ENCODE measurements at places on chromosomes 1 and 21. TPM values are rescaled to one million over a fixed set of nuclear protein-coding genes. Genes with fewer than 3 reads are reported as not detected.

ACKR1 gene
- 17.2 TPM for total RNA-seq

TTC22 gene
- total RNA-seq, result 2.2 TPM

SYDE2 gene
- 4.8 TPM for total RNA-seq

DNA sequence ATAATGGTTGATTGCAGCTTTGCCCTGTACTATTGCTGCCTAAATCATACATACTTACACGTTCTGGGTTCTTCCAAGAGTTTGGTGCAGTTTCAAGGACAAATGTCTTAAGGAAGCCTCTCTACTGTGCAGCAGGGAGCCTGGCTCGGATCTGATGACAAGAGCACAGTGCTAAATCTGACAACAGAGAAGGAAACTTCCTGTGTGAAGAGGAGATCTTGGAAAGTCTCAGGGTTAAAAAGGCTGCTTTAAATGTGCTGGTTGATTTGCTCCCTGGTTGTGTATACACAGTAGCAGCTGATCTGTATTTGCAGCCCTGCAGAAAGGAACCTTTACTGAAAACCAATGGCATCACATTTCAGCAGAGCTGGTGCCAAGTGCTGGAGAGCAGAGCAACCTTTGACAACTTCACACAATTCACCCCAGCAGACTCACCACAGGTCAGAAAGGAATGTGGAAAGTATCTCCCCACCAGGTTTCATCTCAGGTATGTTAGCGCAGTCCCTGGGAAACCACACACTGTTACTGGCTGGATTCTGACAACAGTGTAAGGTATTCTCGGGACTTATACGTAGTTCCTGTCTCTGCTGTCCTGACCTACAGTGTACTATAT, 355.0 kb upstream of the ESRRG start:
- H3K4me1 ChIP-seq, result no peaks in the 10 kb centered on the region
- H3K27ac ChIP-seq, result no peak overlapping the region
- DNase-seq, result no peak

USH2A gene
- total RNA-seq, result 0.33 TPM

- H3K27ac ChIP-seq, result no peak overlapping the region
- H3K36me3 ChIP-seq, result no peaks in the 10 kb centered on the region
- H3K4me1 ChIP-seq, result no peaks in the 10 kb centered on the region
- DNase-seq, result no peak
These were observed 17.7 kb downstream of the CD53 start for GRCh38 chr1:110890474-110891196.

DNA sequence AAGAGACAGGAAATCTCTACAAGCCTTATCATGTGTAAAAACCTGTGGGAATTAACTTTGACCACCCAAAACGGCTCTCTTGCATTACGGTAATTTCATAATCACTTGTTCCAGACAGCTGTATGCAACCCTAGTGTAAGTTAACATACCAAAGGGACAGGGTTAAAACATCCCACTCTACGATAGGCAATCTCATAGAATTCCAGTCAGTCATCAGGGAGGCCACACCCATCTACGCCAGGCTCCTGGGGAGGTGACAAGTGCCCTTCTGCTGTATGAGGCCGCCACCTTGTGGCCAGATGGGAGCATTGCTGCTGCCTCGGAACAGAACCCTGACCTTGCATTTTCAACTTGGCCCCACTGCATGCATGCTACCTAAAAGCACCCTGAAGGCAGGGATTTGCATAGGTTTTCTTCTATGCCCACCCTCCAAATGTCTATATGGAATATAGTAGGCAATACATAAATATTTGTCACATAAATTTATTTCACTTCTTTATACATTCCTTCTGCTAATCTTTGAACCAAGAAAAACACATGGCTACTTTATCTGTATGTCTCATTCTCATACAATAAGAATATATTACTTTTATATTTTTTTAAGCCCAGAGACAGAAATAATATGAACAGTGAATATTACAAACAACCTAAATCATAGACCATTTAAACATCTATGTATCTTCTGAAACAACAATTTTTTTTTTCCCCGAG, 12.6 kb downstream of the HSF2BP start:
- H3K4me1 ChIP-seq, result no peaks in the 10 kb centered on the region
- no peak overlapping the region for H3K4me3 ChIP-seq
- no peaks in the 10 kb centered on the region for H3K27me3 ChIP-seq
- H3K27ac ChIP-seq, result no peak overlapping the region

FMO2 gene
- 0.84 TPM for total RNA-seq

DNA sequence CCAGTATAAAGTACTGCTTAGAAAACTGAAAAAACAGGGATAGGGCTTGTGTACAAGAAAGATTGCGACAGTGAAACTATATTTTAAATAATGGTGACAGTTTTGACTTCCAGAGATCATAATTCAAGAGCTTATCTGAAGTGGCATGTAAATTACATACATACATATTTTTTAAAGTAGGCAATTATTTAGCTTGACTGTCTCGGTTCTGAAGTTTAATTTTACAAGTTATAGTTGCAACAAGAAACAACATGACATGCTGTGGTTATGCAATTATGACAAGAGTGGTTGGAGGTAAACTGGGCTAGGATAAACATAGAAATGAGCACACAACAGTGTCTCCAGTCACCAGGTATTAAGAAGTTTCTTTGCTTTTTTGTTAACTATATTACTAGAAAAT, 4.1 kb downstream of the C1orf21 start:
- H3K4me3 ChIP-seq, result no peak overlapping the region
- H3K27me3 ChIP-seq, result no peaks in the 10 kb centered on the region
- peaks cover 19% of the 10 kb centered on the region for H3K4me1 ChIP-seq
- no peak for DNase-seq

PDE4B gene
- 3.9 TPM for total RNA-seq

DNA sequence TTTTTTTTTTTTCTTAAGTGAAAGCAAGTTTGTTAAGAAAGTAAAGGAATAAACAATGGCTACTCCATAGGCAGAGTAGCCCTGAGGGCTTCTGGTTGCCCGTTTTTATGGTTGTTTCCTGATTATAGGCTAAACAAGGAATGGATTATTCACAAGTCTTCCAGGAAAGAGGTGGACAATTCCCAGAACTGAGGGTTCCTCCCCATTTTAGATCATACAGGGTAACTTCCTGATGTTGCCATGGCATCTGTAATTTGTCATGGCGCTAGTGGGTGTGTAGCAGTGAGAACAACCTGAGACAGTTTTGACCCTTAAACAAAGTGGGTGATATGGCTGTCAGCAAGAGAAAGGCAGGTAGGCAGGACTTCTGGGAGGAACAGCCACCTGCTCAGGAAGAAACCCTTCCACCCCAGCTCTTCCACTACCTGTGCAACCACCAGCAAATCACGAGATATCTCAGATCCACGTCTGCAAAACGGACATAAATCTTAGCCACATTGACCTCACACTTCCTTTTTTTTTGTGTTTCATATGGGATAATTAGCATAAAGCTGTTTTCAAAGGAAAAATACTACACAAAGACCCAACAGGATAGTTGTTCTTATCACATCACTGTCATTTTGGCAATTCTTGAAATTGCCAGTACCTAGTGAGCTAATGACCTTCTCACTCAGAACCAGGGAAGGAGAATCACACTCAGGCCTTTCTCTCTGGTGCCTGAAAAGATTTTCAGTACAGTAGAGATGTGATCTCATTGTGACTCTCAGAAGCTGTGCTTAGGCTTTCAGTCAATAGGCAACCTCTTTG, 34.8 kb upstream of the DUSP10 start:
- peaks cover 3% of the 10 kb centered on the region for H3K4me1 ChIP-seq
- no peaks in the 10 kb centered on the region for H3K36me3 ChIP-seq
- no peak overlapping the region for H3K4me3 ChIP-seq
- no peak overlapping the region for H3K27ac ChIP-seq

GRCh38 chr1:210489491-210489890, 160.8 kb downstream of the HHAT start:
- H3K27ac ChIP-seq, result no peak overlapping the region
- DNase-seq, result no peak
- no peaks in the 10 kb centered on the region for H3K27me3 ChIP-seq
- no peaks in the 10 kb centered on the region for H3K4me1 ChIP-seq

LAMTOR2 gene
- 42.9 TPM for total RNA-seq
